ENCODE measurements at places on chromosomes 1 and 21.

DNA sequence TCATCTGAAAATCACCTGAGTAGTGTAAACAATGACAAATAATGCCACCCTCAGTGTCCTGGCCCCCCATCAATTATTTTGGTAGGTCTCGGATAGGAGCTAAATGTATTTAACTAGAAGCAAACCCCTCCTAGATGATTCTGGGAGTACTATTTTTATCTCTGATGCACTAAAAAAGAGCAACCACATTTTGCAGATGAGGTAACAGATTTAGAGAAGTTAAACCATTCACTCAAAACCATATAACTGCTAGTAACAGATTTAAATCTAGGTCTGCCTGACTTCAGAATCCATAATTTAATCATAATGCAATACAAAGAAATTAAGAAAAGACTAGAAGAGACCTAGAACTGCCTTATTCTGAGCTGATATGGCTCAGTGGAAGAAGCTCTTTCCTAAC lies 17.3 kb upstream of the PTCH2 start:
- no peak for DNase-seq

GRCh38 chr1:182684116-182684828 lies at the start of gene RGS8:
TSS of gene RGS8 (minus strand) at chr1:182684587. CDS start at chr1:182669649, 14,938 bp downstream.
- DNase-seq = no peak

DNA sequence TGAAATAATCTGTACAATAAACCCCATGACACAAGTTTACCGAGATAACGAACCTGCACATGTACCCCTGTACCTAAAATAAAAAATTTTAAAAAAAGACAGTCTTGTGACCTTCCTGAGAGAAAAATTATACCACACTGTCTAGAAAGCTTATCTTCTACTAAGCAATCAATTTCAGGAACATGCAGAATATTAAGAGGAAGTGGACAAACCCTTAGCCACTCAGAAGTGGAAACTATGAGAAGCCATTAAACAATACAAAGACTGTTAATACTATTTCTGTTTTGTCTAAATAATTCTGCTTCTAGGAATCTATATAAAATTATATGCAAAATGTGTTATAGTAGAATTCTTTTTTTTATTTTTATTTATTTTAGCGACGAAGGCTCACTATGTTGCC lies 93.9 kb downstream of the ADAMTS1 start:
- DNase-seq = no peak

DNA sequence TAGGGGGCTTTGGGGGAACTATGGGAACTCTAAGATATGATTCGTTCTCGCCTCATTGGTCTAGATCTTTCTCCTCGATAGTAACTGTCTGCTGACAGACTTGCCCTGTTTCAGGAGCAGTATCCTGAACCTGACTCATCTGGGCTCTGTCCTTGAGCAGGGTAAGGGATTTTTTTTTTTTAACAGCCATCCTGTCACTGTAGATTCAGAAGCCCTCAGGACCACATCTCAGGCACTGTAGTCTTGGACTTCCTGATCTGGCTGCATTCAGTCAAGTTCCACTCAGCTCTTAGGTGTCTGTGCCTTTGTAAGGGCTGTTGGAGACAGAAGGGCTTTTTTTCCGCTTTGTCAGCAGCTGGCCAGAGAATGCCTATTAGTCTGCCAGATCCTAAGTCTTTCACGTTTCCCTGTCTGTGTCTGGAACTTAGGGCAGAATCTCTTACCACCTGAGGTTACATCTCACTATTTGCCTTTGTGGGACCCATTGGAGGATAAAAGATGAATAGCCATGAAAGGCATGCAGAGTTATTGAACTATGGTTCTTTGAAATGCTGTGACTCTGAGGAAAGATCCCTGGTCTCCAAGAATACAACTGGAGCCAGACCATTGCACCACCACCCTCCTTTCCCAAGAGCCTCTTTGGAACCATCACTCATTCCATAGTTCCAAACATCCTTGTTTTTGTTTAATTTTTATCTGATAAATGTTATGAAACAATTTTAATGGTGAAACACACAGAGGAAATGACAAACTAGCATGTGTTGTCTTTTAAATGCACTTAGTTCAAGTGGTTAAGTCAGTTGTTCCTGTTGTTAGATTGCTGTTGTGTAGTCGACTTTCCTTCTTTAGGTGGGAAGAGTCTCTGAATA lies 49.7 kb upstream of the MACF1 start:
- no peak for DNase-seq

DNA sequence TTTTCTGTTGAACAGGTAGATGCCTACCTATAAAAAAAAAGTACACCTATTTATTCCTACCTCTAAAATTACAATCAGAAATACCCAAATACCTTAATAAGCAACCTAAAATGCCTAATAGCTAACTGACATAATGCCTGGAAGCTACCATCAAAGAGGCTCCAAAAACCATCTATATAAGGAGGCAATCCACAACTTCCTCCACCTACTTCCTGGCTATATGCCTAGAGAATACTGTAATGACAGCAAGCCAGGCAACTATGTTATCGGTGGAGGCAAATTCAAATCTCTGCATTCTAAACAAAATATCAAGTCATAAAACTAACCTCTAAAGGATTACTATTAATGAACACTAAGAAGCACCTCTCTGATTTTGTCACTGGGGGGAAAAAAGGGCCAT lies 10.1 kb downstream of the ZNF644 start:
- no peak for DNase-seq

GRCh38 chr1:65260851-65261473 lies 48.4 kb upstream of the DNAJC6 start:
- DNase-seq = no peak

GRCh38 chr1:67097305-67097704 lies 37.5 kb downstream of the C1orf141 start:
- DNase-seq = no peak

GRCh38 chr1:59071289-59071688 lies 225.6 kb upstream of the FGGY start:
- DNase-seq = peak; percentile 24

DNA sequence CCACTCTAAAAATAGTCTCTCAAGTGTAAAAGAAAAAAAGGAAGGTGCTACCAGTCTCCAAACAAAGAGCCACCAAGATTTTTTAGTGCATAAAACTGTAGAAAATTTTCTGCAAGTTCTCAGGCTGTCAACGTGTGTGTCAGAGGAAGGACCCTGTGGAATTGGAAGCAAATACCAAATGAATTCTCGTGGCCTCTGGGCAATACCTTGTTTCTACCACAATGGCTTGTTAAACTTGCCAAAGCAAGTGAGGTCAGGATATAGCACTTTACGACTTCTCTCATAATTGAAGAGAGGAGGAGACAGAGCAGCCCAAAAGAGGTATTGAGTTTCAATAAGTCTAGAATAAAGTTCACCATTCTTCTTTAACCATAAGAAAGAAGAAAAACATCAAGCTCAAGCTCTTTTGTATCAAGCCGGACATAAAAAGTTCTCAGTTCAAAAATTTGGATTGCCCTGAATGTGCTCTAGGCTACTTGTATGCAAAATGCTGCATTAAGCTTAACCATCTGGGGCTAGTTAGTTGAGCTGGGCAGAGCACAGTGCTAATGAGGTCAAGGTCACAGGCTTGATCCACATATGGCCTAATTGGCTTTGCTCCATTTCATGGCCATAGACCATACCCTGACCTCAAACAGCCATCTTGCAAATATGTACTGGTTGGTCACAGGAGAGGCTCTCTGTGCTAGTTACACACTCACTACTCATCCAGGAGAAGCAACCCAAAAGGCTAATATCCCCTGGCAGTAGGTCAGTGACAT lies 60.5 kb downstream of the TBX15 start:
- DNase-seq = no peak

GRCh38 chr1:156525856-156526489 lies 25.4 kb upstream of the MEF2D start:
- DNase-seq = no peak

DNA sequence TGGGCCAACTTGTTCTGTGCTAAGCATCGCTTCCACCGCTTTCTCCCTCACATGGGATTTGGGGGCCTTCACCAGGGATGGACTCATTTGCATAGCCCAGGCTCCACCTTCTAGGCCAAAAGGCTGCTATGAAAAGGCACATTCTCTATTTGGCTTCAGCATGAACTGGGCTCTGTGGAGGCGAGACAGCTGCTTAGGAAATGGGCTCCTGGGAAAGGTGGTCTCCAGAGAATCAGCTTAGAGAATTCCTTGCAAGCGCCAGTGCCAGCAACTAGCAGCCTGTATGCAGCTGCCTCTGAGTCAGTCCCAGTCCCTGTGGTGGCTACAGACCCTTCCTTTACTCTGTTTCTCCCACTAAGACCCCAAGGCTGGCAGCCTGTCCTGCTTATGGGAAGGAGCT lies 214.5 kb downstream of the HIVEP3 start:
- no peak for DNase-seq

DNA sequence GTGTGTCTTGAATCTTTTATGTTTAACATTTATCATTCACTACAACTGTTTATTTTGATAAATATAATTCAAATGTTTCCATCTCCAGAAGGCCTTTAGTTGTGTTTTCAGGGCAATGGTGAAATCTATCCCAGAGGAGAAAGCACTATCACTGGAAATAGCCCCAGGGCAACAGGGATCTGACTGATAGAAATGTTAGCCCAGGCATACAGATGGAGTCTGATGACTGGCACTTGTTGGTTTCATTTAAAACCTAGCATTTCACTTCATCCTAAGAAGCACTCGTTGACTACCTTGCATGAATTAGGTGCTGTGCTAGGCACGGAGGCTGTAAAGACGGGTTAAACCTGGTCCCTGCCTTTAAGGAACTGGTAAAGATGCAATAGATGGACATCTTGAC lies 103.1 kb downstream of the C1orf21 start:
- no peak for DNase-seq

DNA sequence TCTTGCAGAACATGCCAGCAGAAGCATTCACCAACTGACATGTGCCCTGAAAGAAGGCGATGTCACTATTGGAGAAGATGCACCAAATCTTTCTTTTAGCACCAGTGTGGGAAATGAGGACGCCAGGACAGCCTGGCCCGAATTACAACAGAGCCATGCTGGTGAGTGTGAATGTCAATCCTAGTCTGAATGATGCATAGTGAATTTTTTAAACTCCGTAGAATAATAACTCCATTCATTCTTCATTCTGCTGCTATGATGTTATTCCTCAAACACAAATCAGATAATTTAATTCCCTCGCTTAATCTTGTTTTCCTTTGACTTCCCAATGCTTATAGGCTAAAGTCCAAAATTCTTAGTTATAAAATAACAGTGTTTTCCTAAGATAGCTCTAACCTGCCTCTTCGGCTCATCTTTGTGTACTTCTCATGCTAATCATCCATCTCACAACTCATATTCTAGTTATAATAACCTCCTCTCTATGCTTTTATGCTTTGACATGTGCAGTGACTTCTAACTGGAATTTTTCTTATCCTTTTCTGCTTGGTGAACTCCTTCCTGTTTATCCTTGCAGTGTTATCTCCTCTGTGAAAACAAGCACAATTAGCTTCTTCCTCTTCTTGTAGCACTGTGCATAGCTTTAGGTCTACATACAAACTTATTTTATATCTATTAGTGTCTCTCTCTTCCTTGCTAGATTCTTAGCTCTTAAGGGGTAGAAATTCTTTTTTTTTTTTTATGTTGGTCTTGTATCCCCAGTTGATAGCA lies 14.4 kb downstream of the SDCCAG8 start:
- DNase-seq = no peak

- DNase-seq = no peak
These were observed 2.3 kb upstream of the USH2A start for GRCh38 chr1:216425577-216425976.

DNA sequence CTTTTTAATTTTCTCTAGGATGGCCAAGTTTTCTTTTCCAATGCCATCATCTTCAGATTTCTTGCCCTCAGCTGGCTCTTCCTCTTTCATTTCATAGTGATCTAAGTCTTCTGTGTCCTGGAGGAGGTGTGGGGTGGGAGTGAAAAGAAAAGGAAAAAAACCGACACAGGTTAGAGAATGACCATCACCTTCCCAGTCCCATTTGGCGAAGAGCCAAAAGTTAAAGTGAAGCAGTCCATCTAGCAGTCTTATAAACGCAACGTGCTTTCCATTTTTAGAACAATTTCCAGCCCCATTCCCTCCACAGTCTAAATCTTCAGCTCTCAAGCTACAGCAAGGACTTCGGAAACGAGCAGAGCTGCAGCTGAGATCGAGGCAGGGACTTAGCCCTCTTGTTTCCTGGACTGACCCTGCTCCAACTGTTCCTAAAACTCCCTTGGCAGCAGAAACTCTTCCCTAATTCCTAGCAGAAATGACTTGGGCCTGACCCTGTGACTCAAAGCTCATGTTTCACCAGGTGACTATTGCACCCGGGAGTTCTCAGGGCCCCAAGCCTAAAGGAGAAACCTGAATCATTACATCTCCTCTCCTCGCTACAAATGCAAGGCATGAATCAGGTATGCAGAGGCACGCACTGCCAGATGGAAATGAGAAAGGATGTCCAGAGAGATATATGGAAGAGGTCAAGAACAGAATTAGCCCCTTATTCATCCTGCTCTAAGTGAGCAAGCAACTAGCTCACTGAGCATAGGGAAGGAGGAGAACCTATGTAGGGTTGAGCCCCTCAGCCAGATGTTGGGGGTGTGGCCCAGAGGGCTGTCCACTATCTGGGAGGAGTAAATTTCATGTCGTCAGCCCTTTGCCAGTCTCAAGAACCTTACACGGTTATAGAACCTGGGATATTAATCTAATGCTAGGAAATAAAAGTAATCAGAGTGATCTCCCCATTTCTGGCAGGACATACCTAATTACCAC lies 5.1 kb downstream of the UBE2Q1 start:
- no peak for DNase-seq

GRCh38 chr1:93331412-93331811 lies 14.3 kb upstream of the DR1 start:
- DNase-seq = no peak

- DNase-seq = no peak
These were observed 50.6 kb downstream of the KIF26B start for GRCh38 chr1:245205396-245205795.

DNA sequence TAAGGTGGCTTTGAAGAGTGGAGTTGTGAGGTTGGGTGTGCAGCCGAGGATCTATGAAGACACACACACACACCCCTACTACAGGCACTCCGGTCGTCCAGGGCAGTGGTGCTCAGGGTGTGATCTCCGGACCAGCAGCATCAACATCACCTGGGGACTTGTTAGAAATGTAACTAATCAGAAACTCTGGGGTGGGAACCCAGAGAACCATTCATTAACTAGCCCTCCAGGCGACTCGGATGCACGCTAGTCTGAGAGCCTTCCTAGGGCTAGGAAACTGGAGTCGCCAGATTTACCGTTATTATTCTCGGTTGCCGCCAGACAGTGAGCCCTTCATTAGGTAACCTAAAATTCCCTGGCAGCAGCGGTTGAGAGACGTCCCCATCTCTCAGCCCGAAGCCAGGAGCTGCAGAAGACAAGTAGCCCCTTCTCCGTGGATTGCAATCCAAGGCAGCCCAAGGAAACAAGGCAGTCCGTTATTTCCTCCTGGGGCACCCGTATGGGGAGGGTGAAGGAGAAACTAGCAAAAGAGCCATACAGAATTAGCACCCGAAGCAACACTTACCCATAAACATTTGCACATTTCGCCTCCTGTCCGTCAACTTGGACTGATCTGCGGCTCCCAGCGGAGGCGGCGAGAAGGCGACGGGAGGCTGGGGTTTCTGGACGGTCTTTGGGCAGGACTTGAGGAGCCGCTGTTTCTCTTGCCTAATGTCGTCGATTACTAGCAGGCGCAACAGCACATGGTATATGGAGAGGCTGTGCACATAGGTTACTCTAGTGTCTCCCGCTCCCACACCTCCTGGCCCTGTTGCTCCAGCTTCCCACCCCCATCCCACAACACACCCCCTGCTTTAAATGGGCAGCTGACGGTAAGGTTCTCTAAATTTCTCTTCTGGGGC lies 2.9 kb upstream of the CCN1 start:
- no peak for DNase-seq
